ENCODE measurements at places on chromosomes 7 and 10.

DNA sequence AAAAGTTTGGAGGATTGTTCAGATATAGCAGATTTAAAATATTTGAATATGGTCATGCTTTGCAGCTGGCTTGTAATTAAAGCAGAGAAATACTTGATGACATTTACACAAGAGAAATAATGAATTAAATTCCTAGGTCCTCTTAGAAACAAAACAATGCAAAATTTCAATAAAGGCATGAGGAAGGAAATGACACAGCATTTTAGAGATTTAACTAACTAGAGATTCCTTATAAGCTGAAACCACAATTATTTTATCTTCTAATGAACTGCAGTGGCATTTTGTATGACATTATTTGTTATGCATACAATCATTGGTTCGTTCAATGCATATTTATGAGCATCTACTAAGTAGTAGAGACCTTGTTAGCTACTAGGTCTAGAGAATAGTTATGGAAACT lies 490.9 kb downstream of the ZWINT start:
- DNase-seq = no peak

DNA sequence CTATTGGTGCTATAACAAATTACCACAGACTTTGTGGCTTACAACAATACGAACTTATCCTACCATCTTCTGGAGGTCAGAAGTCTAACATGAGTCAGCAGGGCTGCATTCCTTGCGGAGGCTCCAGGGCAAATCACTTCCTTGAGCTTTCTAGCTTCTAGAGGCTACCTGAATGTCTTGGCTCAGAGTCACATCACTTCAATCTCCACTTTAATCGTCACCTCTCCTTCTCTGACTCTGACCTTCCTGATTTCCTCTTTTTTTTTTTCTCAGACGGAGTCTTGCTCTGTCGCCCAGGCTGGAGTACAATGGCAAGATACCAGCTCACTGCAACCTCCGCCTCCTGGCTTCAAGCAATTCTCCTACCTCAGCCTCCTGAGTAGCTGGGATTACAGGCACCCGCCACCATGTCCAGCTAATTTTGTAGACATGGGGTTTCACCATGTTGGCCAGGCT lies 44.6 kb upstream of the ANAPC16 start:
- DNase-seq = no peak

GRCh38 chr7:47291461-47292081 lies 290.3 kb downstream of the TNS3 start:
- no peak for DNase-seq

- DNase-seq = no peak
Observed at GRCh38 chr10:47160261-47160908, 139.6 kb upstream of the GDF10 start.

DNA sequence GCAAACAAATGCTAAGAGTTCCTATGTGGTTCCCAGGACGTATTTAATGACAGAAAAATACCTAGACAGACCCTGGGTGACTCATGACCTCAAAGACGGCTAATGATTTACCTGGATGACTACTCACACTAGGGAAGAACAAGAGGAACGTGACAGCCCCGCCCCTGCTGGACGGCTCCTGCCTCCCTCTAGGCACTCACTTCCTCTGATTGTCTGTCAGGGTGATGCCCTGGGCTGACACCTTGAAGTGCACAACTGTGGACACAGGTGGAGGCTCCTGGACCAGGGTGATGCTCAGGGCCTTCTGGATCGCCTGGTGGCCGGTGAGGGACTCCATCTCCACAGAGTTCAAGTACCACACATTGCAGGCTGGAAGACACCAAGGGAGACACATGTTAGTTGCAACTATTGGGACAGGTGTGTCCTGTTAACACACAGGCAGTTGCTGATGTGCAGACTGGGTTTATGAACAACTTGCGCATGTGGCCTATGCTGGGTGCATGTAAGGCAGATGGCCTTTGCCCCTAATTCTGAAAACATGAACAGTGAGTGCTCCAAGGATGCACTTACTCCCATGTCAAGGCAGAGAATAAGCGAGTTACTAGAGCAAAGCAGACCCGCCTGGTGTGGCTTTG lies 298.3 kb downstream of the TNS3 start:
- no peak for DNase-seq

- DNase-seq = no peak
Observed at GRCh38 chr10:72541337-72541736, 84.5 kb downstream of the MICU1 start.

- DNase-seq = no peak
Observed at GRCh38 chr10:35237766-35238512, 98.4 kb upstream of the CCNY start.

GRCh38 chr7:144659211-144659610 lies 176.6 kb downstream of the TPK1 start:
- DNase-seq = no peak

GRCh38 chr7:142328551-142328950 lies 70.7 kb upstream of the PRSS58 start:
- no peak for DNase-seq

DNA sequence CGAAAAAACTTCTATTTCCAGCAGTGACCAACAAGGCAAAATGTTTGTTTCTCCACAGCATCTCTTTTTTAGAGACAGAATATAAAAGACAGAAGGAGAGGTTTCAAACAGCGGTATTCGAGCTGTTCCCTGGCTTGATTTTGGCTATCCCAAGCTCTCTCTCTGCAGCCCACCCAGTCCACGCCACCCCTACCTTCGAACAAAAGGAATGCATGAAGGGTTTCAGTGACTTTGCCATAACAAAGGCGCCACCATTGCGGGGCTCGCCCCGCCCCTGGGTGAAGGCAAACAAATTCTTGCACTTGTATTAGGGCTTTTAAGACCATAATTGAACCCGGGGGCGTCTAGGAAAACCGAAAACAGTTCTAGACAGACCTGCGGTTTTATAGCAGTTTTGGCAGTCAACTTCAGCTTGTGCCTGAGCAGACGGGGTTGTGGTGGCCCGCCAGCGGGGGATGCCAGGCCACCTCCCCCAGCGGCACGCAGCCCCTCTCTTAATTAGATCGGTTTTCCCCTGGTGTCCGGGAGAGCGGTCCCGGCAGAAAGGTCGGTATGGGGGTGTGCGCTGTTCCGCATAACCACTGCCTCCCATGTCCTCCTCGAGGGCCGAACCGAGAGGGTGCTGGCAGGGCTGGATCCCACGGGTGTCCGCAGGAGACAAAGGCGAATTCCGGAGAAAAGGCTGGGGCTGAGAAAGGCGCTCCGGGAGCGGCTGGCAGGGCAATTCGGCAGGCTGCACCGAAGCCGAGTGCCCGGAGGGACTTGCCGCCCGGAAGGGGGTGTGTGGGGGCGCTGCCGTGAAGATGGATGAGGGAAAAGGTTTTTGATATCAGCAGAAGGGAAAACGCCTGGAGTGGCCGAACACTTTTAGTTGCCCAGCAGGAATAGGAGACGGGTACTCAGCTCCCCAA lies 2.7 kb upstream of the HOXA11 start:
- no peak for DNase-seq

DNA sequence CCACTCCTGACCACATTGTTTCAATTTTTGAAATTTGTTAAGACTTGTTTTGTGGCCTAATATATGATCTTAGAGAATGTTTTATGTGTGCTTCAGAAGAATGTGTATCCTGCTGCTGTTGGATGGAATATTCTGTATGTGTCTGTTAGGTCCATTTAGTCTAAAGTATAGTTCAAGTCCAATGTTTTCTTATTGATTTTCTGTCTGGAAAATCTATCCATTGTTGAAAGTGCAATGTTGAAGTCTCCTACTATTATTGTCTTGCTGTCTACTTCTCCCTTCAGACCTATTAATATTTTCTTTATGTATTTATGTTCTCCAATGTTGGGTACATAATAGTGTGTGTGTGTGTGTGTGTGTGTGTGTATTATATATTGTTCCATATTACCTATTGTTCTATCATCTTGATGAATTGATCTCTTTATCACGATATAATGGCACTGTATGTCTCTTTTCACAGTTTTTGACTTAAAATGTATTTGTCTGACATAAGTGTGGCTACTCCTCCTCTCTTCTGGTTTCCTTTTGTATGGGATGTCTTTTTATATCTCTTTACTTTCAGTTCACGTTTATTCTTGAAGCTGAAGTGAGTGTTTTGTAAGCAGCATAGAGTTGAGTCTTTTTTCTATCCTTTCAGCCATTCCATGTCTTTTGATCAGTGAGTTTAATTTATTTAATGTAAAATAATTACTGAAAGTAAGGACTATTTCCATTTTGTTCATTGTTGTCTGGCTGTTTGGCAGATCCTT lies 61.3 kb downstream of the AKR1D1 start:
- DNase-seq = no peak

- peak; percentile 29 for DNase-seq
Observed at GRCh38 chr10:85548034-85548433, 818.6 kb downstream of the GRID1 start.

Data from CD4-positive, alpha-beta T cell treated with Interleukin-12 subunit alpha and Interleukin-12 subunit beta, for 1 hour (primary cell).